ENCODE measurements at places on chromosomes 2 and 18. TPM values are rescaled to one million over a fixed set of nuclear protein-coding genes. Genes with fewer than 3 reads are reported as not detected.

The GPR75 gene
- 0.54 TPM for total RNA-seq

The ATOH8 gene
- total RNA-seq: 207 TPM

The GPR55 gene
- total RNA-seq: not detected

The ICOS gene
- 2.0 TPM for total RNA-seq

The DPP4 gene
- total RNA-seq: 2.0 TPM

The CXCR2 gene
- total RNA-seq: not detected

The KCNJ13 gene
- not detected for total RNA-seq

The CNGA3 gene
- not detected for total RNA-seq

The SMYD5 gene
- 16.2 TPM for total RNA-seq

The ZNF521 gene
- total RNA-seq: 8.0 TPM

The SPATS2L gene
- total RNA-seq: 90.3 TPM

Measured in thoracic aorta (tissue), 2 donors.